ENCODE measurements at places on chromosomes 13 and 19.

GRCh38 chr13:90321281-90321931, 1026.1 kb upstream of the MIR17HG start:
- DNase-seq, result no peak

DNA sequence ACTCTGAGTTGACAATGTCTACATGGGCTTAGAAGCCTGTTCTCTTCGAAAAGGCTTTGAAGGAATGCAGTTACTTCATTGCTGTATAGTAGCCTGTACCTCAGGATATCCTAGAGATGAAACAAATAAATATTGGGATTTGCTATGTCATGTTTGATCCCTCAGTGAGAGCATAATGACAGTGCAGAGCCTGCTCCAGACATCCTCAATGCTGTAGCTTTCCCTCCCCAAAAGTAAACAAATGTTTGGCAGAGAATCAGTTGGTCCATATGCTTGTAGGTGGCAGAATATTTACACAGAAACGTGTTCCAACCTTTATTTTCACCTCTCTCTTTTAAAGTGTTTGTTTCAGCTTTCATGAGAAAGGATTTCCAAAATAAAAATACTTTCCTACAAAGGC, 515.3 kb upstream of the SGCG start:
- no peak for DNase-seq

DNA sequence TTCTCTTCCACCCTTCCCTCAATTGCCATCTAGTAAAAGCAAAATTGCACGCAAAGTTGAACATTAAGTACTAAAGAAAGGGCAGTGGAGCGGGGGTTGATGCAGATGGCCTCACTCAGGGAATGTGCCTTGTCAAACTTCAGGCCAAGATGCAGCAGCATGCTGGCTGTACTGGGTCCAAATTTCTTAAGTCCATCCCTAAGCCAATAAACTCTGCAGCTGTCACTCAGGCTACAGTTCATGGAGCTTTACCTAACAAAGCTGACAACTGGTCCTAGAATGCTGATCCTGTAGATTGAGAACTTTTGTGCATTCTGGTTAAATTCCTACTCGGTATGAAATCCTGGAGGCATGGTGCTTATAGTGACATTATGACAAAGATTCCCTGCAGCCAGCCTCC, 88.4 kb downstream of the FOXO1 start:
- DNase-seq, result no peak

DNA sequence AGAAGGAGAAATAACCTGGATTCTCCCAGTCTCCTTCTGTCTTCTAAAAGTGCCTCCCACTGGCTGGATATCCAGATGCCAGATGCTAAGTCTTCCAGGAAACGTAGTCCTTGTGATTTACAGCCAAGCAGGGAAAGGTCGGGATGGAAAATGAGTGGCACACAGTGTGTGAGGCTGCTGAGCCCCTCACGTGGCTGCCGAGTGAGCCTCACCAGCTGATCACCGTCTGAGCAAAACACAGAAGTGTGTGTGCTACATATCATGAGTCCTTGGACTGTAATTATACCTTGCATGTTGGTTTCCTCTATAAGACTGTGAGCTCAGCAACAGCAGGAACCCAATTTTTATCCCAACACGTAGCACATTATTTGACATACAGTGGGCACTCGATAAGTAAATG, 15.1 kb downstream of the LHFPL6 start:
- no peak for DNase-seq

GRCh38 chr19:8724276-8724675, 2.8 kb downstream of the OR2Z1 start:
- DNase-seq, result no peak

GRCh38 chr19:44732235-44733014, 16.1 kb upstream of the BCL3 start:
- no peak for DNase-seq
